Kidney epithelial cell (primary cell): ENCODE measurements at places on chromosomes 5 and 9. TPM values are rescaled to one million over a fixed set of nuclear protein-coding genes. Genes with fewer than 3 reads are reported as not detected.
A peak's percentile ranks its signal among the peaks of the same experiment; 100 is the strongest.

DNA sequence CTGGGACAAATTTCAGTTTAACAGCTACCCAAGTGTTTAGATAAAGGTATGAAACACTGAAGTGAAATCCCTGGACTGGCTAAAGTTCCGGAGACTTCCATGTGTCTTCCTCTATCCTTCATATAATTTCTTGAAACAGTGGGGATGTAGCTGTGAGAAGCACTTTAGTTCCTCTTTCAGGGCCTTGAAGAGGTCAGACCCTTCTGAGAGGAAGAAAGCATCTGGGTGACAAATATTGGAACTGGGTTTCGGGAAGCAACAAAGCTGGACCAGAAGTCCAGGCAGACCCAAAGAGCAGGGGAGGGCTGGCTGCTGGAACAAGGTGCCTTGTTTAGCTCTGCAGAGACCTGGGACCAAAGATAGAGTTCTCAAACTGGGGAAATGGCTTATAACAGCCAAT lies 75.4 kb upstream of the ZFAND5 start:
- no peak for DNase-seq

- no peak for DNase-seq
Measured at GRCh38 chr9:101705135-101705661, 33.2 kb downstream of the GRIN3A start.

- no peak for DNase-seq
Measured at GRCh38 chr5:69032009-69032408, 61.8 kb upstream of the SLC30A5 start.

DNA sequence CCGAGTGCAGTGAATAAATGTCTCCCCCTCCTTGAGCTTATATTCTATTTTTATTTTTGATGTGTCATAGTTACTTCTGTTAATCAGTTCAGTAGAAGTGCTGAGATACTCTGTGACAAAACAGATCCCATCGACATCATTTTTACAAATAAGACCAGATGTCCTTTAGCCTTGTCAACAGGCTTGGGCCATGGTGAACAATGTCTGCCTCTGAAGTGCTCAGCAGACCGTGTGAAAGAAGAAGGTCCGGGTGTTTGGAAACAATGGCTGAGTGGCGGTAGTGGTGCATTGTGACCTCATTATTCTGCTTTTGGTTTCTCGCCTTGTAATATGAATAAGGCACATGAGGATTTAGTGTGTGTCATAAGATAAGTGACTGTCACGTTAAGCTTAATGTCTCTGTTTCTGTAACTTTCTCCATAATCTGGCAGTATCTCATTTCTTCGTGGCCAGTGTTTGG lies 71.2 kb downstream of the SYK start:
- no peak for DNase-seq

DNA sequence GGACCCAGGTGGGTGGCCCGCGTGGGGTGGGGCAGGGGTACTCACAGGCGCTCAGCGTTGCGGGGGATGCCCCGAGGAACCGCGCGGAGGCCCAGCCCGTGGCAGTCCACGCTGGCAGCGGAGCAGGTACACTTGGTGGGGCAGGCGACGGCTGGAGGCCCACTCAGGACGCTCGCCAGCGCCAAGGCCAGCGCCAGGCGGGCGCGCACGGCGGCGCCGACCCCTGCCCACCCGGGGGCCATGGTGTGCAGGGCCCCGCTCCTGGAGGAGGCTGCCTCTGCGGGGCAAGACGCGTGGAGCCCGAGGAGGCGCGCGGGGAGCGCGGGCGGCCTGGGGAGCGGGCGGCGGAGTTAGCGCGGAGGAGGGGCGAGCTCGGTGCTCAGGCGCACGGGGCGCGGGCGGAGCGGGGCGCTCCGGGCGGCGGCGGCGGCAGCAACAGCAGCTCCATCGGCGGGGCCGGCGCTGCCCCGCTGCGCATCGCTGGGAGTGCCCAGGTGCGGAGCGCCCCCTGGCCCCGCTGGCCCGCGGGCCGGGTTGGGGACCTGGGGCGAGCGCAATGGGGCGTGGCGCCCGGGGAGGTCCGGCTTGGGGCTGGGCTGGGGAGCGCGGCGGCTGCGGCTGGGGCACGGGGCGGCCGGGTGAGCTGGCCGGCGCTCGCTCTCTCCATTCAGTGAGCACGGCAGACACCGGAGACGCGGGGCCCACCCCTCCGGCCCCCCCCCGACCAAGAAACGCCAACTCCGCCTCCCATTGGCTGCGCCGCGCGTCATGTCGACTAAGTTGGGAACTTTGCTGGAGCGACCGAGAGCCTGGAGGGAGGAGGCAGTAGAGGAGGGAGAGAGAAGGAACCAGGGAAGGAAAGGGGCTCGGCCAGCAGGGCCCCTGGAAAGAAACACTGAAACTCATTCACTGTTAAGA lies at the start of gene SLIT3:
Gene SLIT3 (minus strand): TSS at position 672 of the 918 bp plus-strand sequence. CDS start 430 bp downstream, at position 242.
- DNase-seq: peak; percentile 29

- DNase-seq: no peak
Measured at GRCh38 chr9:12391839-12392509, 301.2 kb upstream of the TYRP1 start.

GRCh38 chr5:68444833-68445232 lies 229.3 kb downstream of the PIK3R1 start:
- no peak for DNase-seq

DNA sequence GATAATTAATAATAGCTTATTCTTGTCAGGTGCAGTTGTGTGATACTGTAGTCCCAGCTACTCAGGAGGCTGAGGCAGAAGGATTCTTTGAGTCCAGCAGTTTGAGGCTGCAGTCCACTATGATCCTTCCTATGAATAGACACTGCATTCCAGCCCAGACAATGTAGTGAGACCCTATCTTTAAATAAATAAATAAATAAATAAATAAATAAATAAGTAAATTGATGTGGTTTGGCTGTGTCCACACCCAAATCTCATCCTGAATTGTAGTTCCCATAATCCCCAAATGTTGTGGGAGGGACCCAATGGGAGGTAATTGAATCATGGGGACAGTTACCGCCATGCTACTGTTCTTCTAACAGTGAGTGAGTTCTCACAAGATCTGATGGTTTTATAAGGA lies 5.6 kb upstream of the ELL2 start:
- DNase-seq: no peak

- no peak for DNase-seq
Measured at GRCh38 chr5:57906671-57907070, 424.1 kb upstream of the ACTBL2 start.

DNA sequence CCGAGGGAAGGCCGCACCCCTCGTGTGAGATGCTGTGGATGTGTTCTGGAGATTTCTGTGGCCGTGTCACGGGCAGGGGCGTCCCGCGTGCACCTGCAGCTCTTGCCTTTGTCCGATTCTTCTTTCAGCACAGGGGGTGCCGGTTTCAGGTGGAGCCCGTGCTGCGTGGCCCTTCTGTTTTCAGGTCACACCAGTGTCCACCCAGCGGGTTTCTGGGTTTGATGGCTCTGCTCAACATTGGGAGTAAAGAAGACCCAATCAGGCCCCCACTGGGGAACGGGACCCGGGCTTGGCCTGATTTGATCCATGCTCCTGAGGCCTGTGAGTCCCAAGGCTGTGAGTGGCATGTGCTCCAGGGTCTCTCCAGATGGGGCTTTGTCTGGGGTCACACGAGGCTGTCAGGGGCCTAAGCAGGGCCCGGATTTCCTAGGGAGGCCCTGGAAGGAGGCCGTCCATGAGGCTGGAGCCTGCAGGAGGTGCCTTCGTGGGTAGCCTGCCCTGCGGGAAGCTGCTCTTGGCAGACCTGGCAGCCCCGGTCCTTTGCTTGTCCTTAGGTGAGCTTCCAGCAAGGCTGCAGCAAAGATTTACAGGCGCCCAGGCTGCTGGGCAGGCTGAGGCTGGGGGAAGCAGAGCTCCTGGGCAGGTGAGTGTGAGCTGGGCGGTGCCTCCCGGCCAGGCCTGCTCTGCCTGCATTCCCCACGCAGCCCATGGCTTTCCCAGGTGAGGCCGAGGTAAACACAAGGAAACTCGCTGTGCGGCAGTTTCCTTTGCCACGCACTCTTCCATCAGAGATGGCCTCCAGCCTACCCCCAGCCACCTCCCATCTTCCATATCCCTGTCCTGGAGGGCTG lies 12.8 kb downstream of the MRPL36 start:
- no peak for DNase-seq

DNA sequence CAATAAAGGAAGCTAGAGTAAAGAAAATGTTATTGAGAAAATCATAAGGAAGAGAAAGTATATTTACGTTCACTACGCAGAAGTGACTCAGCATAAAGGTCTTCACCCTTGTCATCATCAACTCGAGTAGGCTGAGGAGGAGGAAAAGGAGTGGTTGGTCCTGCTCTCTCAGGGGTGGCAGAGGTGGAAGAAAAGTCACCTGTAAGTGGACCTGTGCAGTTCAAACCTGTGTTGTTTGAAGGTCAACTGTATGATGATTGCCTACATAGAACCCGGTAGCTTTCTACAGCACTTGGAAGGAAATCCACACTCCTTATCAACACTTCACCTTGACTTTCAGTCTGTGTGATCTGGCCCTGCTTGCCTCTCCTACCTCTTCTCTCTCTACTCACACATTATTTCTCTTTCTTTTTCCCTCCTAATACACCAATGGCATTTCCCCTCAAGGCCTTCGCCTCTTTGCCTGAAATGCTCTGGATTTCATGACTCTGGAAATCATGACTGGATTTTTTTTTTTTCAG lies 109.3 kb upstream of the CPEB4 start:
- no peak for DNase-seq

- DNase-seq: no peak
Measured at GRCh38 chr5:143041-143440, 48.3 kb upstream of the LRRC14B start.

DNA sequence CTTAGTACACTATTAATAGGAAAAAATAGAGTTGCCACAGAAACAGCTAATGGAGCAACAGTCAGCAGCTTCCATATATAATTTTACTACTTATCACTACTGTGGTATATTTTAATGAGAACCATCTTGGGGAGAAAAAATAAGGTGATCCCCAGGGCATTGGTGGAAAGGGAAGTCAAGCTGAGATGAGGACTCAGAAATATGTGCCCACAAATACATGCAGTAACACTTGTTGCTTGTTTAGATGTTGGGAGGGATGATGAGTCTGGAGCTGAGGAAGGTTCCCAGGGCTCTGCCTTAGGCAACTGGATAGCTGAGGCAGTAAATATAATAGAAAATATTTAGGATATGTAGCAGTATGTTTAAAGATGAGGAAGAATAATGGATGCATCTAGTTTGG lies 280.1 kb upstream of the PDE4D start:
- DNase-seq: no peak

DNA sequence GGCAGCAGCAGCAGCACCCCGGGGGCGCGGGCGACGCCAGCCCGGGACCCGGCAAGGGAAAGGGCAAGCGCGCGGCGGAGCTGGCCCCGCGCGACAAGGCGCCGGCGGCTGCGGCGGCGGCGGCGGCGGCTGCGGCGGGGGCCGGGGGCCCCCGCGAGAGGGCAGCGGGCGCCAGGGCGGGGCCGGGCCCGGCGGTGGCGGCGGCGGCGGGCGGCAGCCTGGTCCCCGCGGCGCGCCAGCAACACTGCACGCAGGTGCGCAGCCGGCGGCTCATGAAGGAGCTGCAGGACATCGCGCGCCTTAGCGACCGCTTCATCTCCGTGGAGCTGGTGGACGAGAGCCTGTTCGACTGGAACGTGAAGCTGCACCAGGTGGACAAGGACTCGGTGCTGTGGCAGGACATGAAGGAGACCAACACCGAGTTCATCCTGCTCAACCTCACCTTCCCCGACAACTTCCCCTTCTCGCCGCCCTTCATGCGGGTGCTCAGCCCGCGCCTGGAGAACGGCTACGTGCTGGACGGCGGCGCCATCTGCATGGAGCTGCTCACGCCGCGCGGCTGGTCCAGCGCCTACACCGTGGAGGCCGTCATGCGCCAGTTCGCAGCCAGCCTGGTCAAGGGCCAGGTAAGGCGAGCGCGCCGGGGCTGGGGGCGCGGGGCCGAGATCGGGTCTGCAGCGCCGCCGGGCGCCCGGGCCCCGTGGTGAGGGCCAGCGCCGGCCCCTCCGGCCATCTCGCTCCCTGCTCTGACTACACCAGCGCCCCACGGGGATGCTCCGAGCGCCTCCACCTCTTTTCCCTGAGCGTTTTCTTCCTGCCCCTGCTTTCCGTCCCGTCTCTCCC lies at the start of gene UBE2QL1:
Gene UBE2QL1 (plus strand): TSS at position 238 of the 843 bp plus-strand sequence. CDS start 35 bp downstream, at position 273.
- DNase-seq: no peak

GRCh38 chr5:5711112-5711511 lies 288.6 kb downstream of the ICE1 start:
- no peak for DNase-seq

- no peak for DNase-seq
Measured at GRCh38 chr5:1703352-1704050, 96.1 kb downstream of the MRPL36 start.

DNA sequence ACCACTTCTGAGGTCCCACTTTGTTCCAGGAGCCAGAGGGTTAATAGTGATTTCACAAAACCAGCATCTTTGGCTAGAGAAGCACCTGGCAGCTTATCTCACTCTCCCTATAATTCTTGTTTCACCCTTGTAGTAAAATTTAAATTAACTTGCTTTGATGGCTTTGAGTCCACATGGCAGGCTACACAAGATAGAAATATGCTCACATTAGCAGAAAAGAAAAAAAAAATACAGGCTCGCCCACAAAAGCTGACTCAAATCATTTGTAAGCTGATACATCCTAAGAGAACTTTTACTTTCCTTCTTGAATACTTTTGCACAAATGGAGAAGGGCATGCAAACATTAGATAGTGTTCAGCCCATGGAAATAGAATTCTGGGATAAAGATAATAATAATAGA lies 36.2 kb downstream of the TNFSF15 start:
- DNase-seq: no peak

DNA sequence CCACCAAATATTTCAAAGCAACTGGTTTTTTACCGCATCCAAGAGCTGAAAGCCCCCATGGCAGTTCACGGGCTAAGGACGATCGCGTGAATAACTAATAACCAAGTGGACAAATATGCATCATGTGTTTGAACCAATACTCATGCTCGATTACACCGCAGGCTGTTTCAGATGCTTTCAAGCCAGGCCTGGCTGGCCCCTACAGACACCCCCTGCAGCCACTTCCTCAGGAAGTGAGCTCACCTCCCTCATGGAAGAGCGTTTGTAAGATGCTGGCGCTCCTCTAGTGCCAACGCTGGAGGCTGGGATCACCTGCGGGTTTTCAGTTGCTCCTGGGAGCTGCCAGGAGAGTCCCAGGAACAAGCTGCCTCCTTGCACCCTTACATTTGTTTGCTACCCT lies 53.9 kb upstream of the PTCH1 start:
- no peak for DNase-seq

- DNase-seq: no peak
Measured at GRCh38 chr9:93194641-93195040, 10.7 kb downstream of the WNK2 start.

GRCh38 chr5:175658299-175659145 lies 651 bp downstream of the HRH2 start:
- no peak for DNase-seq

The SMIM32 gene
- 0.08 TPM in 1 of 2 replicates, not detected in the other for total RNA-seq

The PCDHGC5 gene
- 0.54 and 0.89 TPM in 2 replicates for total RNA-seq

The SPAAR gene
- total RNA-seq: not detected in 2 replicates

The THBS4 gene
- 2.6 and 2.9 TPM in 2 replicates for total RNA-seq

The PHYHD1 gene
- 17.8 and 21.2 TPM in 2 replicates for total RNA-seq

The ADAMTS6 gene
- 15.3 and 16.2 TPM in 2 replicates for total RNA-seq

The RGMB gene
- 21.6 and 31.5 TPM in 2 replicates for total RNA-seq

The NTNG2 gene
- 0.42 and 0.89 TPM in 2 replicates for total RNA-seq

The CFAP90 gene
- total RNA-seq: 0.34 TPM in 1 of 2 replicates, not detected in the other

The SGCD gene
- total RNA-seq: 0.29 and 0.34 TPM in 2 replicates

The UBAC1 gene
- 42.6 and 45.7 TPM in 2 replicates for total RNA-seq

The MXD3 gene
- 3.4 and 6.6 TPM in 2 replicates for total RNA-seq
